Occipital lobe (tissue), 3 donors: ENCODE measurements at places on chromosomes 6 and 20. TPM values are rescaled to one million over a fixed set of nuclear protein-coding genes. Genes with fewer than 3 reads are reported as not detected.

The PCSK2 gene
- total RNA-seq: 37.9 TPM

DNA sequence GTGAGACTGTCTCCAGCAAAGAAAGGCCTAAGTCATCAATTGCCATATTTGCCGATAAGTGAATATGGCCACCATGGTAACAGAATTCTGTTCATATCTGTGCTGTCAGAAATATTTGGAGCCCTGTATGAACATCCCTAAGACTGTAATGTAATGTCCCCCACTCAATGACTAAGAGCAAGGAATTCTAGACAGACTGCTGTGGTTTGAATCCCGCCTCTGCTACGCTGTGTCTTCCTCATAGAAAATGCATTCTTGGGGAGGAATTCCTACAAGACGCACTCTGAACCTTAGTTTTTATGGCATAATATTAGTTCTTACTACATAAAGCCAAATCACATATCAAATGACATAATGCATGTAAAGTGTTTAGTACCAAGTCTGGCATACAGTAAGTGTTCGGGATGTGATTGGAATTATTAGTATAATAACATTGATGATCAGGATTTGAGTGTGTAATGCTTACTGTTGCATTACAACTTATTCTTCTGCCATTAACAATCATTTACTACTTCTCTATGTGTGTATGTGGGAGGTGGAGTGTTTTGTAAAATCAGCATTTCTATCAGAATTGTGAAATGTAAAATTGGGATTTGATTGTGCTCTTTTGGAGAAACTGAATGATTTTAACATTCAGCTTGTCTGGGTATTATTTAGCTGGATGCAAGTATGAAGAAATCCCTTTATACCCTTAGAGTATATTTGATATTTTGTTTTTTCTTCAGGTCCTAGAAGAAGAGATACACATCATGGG, 103.0 kb downstream of the OLIG3 start:
- no peak for DNase-seq

- no peak for DNase-seq
These were observed 44.2 kb downstream of the SNAI1 start for GRCh38 chr20:50026746-50027575.

The CCDC170 gene
- 0.47 TPM for total RNA-seq

The ALDH5A1 gene
- total RNA-seq: 12.2 TPM

DNA sequence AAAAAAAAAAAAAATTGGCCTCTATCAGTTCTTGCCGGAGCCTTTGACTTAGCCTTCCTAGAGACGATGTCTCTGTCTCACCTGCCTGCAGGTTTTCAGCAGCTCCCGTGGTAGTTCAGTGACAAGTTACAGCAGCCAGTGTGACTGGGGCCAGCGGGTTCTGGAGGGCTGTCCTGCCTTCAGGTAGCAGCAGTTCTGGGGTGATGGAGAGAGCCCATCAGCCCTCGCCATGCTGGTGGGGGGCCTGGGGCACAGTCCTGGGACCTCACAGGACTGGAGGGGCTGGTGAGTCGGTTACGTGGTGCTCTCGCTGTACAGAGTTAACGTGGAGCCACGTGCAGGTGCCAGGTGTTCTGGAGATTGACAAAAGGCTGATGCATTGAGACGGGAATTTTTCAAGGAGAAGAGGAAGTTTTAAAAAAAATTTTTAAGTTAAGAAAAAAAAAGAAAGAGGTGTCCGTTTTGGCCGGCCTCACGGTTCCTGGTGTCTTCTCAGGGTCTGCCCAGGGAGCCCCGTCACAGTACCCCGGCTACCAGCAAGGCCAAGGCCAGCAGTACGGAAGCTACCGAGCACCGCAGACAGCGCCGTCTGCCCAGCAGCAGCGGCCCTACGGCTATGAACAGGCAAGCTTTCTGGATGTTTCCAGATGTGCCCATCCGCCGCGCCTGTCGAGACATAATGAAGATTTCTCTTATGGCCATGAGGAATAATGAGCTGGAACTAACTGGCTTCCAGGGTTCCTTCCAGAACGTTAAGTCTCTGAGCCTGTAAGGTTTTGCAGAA, 8.6 kb upstream of the MTG2 start:
- DNase-seq: no peak

The CNR1 gene
- 327 TPM for total RNA-seq

GRCh38 chr20:57807401-57808263, 97.8 kb upstream of the PMEPA1 start:
- no peak for DNase-seq

The MOG gene
- not detected for total RNA-seq

The NFATC2 gene
- 0.47 TPM for total RNA-seq

The SUMO4 gene
- total RNA-seq: 7.3 TPM

DNA sequence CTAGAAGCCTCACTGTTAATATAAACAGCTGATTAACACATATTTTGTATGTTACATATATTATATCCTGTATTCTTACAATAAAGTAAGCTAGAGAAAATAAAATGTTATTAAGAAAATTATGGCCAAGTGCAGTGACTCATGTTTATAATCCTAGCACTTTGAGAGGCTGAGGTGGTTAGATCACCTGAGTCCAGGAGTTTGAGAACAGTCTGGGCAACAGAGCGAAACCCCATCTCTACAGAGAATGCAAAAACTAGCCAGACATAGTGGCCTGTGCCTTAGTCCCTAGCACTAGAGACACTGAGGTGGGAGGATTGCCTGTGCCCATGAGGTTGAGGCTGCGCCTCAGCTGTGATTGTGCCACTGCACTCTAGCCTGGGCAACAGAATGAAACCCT, 81.9 kb downstream of the NCOA3 start:
- DNase-seq: no peak

The AGER gene
- 0.78 TPM for total RNA-seq

DNA sequence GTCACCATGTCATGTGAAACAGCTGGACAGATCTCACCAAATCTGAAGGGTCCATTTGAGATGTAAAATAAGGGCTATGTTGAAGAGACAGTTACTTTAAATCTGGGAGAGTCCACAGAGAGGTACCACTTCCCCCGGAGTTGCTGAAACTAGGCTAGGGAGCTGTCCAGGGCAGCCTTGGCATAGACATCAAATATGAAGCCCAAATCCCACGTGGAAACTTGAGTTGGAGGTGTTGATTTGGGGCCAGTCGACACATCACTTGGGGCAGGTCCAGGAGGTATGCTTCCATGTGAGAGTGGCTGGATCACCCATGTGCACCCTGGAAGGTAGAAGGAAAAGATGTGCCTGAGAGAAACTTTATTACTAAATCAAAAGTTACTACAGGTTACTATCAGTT, 12.0 kb upstream of the SERPINB9 start:
- no peak for DNase-seq

DNA sequence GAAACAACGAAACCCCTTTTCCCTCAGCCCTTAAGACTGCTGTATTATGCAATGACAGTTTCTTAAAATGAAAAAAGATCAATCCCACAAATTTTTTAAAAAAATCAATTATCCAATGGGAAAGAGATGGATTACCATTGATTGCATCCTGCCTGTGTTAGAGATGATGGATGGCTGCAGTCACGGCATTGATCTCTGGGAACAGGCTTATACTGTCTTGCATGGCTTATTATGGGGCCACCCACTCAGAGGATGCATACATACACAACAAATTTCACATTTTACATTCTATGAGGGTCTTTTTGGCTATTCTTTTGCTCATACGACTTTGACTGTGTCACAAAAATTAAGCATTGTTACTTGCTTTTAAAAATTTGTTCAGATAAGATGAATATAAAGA, 724.3 kb downstream of the HDGFL1 start:
- DNase-seq: no peak

The CDH4 gene
- 22.3 TPM for total RNA-seq

DNA sequence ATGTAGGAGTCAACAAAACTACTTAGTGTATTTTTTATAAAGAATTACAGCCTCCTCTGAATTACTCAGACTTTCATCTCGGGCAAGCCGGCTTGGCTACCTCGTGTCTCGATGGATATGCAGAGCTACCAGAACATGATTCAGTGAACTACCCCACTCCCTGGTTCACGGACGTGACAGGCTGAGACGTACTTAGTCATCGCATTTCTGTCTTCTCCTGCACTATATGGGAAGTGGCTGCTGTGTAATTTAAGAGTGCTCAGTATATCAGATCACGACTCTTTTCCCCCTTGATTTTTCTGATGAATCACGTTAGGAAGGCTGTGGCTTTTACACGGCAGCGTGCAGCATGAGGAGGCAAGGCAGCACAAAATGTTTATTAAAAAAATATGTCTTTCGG, 302.7 kb upstream of the ZFP64 start:
- no peak for DNase-seq
